Kasumi-1 (cell line): ENCODE measurements at places on chromosomes 1 and 21.

- peak; percentile 20 for DNase-seq
These were observed 201.7 kb downstream of the FGGY start for GRCh38 chr1:59498640-59499039.

- no peak for DNase-seq
These were observed 5.9 kb downstream of the PRRX1 start for GRCh38 chr1:170669586-170670530.

DNA sequence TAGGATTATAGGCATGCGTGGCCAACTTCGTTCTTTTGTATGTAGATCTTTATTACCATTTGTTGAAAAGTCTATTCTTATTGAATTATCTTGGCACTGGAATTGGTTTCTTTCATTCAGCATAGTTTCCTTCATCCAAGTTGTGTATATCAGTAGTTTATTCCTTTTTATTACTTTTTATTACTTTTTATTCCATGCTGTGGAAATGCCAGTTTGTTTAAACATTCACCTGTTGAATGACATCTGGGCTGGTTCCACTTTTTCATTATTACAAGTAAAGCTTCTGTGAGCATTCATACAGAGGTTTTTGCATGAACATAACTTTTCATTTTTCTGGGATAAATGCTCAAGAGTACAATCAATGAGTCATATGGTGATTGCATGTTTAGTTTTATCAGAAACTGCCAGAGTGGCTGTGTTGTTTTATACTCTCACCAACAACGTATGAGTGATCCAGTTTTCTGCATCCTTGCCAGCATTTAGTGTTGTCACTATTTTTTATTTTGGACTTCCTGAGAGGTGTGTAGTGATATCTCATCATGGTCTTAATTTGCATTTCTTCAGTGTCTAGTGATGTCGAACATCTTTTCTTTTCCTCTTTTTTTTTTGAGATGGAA lies 28.6 kb downstream of the PTPRU start:
- DNase-seq: no peak

GRCh38 chr21:33289199-33289819 lies 23.1 kb downstream of the IL10RB start:
- DNase-seq: no peak

DNA sequence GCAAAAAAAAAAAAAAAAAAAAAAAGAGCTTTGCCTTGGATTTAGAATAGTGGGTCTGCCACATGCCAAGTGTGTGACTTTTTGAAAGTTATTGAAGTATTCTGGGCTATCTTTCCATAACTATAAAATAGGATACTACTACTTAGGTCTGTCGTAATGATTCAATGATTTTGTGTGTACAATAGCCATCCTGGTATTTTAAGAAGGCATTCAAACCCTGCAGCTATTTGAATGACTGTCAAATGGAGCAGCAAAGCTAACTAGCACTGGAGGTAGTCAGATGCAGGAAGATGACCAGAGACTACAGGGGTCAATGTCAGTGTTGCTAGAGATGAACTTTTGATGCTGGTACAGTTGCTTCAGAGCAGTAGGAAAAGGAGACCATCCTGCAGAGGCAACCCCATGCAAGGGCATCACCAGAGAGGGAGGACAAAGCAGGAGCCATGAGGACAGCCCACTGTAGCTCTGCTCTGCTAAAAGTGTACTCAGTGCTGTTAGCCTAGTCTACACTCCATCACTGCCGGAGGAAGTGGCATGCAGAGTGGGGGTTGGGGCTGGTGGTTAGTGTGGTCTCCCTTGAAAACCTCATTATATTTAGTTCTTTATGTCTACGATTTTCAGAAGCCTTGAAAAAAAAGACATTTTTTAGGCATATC lies 29.0 kb downstream of the DUSP10 start:
- peak; percentile 54 for DNase-seq

GRCh38 chr1:37945743-37946702 lies 830 bp downstream of the INPP5B start:
- no peak for DNase-seq

DNA sequence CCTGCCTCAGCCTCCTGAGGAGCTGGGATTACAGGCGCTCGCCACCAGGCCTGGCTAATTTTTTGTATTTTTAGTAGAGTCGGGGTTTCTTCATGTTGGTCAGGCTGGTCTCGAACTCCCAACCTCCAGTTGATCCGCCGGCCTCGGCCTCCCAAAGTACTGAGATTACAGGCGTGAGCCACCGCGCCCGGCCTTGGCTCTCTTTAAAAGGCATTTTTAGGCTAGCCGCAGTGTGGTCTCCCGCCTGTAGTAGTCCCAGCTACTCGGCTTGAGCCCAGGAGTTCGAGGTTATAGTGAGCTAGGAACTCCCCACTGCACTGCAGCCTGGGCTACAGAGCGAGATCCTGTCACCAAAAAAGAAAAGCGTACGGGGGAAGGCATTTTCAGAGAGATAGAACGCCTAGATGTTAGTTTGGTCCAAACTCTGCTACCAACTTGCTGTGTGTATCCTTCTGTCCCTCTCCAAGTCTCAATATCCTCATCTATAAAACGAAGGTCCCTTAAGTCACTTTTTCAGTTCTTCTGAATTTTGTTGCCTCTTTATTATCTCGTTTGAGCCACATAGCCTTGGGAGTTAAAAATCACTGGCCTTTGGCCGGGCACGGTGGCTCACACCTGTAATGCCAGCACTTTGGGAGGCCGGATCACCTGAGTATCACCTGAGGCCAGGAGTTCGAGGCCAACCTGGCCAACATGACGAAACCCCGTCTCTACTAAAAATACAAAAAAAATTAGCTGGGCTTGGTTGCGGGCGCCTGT lies 734 bp downstream of the MED18 start:
- DNase-seq: peak; percentile 31

GRCh38 chr1:15649937-15650336 lies 32.7 kb downstream of the DDI2 start:
- DNase-seq: no peak
